ENCODE measurements at places on chromosomes 1 and 21.

- no peak for DNase-seq
Measured at GRCh38 chr1:41835485-41835884, 83.2 kb downstream of the HIVEP3 start.

GRCh38 chr1:90175490-90176167 lies 180.7 kb downstream of the ZNF326 start:
- no peak for DNase-seq

DNA sequence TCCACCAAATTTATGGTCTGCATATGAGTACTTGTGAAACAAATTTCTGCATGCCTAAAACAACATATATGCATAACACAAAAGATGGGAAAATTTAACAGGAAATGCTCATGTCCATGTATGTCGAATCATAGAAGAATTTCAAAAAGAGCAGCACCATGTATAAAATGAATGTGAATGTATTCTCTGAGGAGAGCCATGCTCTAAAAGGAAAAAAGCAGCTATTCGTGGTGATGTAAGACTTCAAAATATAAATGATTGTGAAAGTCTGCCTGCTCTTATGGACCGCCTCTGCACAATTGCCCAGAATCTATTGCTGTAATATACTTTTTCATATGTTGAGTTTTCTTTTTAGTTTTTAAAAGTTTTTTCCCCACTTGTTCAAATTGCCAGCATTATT lies 66.8 kb downstream of the EPB41 start:
- no peak for DNase-seq

DNA sequence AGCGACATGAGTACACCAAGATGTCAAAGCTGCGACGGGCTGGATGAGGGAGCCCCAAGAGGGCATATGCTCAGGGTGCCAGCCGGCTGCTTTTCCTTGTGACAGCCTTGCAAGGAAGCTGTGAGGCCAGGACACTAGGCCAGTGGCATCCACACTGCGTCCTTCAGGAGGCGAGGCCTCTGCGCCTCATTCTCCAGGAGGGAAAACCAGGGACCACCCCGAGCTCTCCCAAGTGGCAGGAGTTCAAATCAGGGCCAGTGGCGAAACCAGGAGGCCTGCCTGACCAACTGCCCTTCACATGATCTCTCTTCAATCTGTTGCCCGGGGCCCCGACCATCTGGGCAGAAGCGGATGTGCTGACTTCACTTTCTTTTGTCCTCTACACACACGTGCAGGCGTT lies 8.2 kb downstream of the MUL1 start:
- no peak for DNase-seq

GRCh38 chr1:71522721-71523120 lies 441.9 kb upstream of the ZRANB2 start:
- no peak for DNase-seq

- DNase-seq = no peak
Measured at GRCh38 chr21:43812139-43812821, 22.9 kb downstream of the RRP1 start.

GRCh38 chr1:165763442-165763841 lies 5.2 kb downstream of the TMCO1 start:
- no peak for DNase-seq

DNA sequence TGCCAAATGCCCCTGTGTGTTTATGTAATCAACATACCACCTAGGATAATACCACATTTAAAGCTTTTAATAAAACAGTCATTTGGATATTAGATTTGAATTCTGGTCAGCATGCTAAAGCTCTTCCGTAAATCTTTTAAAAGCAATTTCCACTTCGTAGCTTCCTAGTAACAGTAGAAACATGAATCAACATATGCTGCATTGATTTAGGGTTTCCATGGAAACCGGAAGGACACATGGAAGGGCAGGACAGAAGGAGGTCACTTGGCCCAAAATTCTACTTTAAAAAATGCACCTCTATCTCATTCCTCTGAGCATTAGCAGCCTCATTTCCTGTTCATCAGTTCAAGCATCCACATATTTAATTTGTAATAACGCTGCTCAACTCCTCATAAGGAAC lies 8.1 kb downstream of the RGS8 start:
- no peak for DNase-seq

DNA sequence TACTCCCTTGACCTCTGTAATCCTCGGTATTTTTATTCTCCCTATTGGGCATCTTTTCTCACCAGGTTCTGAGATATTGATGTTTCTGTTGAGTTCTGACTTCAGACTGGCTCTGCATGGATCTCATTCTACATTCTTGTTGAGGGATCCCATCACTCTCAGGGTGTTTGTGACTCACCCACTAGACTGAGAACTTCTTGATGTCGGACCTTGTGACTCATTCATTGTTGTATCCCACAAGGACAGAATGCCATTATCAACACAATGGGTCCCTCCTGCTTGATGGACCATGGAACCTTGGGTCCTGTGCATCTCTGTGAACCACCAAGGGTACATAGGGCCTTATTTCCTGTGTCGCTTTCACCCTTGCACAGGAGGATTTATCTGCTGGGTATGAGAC lies 174.1 kb downstream of the PBX1 start:
- DNase-seq = no peak

- DNase-seq = no peak
Measured at GRCh38 chr1:230167419-230167852, 100.4 kb downstream of the GALNT2 start.

GRCh38 chr1:177480741-177481305 lies 310.1 kb downstream of the BRINP2 start:
- DNase-seq = no peak

- no peak for DNase-seq
Measured at GRCh38 chr1:190453550-190453949, 24.1 kb downstream of the BRINP3 start.

GRCh38 chr21:42991992-42992740 lies 17.8 kb downstream of the PKNOX1 start:
- no peak for DNase-seq

GRCh38 chr1:11431941-11432507 lies 46.9 kb upstream of the DISP3 start:
- no peak for DNase-seq

GRCh38 chr1:185895208-185895900 lies 161.2 kb downstream of the HMCN1 start:
- no peak for DNase-seq

GRCh38 chr1:230231774-230232145 lies 164.7 kb downstream of the GALNT2 start:
- DNase-seq = no peak

- DNase-seq = no peak
Measured at GRCh38 chr1:161910604-161911003, 113.1 kb downstream of the OLFML2B start.

DNA sequence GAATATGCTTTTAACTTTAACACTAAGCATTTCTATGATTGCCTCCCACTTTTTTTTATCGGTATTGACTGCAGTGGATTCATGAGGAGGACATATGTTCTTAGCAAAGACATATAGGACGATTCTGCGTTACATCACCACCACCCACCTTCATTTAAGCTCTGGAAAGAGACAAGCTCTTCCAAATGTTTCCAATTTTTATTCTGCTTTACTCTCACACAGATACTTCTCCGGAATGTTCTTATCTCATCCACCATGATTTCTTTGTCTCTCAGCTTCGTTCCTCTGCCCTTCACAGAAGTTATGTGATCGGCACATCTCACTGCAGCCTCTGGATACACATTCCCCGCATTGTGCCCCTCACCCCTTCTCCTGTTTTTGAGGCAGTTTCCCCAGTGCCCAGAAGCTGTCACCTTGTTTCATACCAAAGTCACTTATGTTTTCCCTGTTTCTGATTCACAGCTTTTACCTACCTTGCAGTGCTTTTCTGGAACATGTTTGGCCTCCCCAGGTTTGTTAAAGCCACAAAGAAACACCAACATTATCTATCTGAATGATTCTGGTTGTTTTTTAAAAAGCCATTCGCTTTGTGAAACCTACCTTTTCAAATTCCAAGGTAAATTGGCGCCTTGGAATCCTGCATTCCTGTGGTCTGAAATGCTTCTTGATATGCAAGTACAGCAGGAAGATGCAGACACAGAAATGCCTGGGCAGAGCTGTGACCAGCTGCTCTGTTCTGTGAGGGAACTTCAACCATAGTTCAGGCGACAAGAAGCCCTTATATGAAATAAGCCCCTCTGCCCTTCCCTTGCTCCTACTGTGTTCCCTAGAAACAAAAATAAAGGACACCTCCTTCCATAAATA lies 1020.2 kb downstream of the TTLL7 start:
- DNase-seq = no peak

- no peak for DNase-seq
Measured at GRCh38 chr1:31346785-31347184, 26.1 kb downstream of the FABP3 start.

DNA sequence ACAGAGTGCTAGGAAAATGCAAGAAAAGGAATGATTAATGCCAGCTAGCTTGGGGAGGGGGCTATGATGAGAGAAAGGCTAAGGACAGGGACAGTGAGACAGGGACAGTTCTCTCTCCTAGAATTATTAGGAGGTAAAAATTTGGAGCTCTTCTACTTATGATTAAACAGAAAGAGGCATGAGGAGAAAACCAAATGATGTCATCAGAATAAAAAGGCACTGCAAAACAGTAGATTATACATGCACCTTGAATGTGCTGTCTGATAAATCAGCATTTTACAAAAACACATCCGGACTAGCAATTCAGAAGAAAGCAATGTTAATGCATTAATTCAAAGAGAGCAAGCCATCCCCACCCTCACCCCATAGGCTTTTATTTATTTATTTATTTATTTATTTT lies 277.5 kb downstream of the RGS7 start:
- no peak for DNase-seq

- no peak for DNase-seq
Measured at GRCh38 chr1:246267896-246268295, 239.2 kb downstream of the SMYD3 start.

- DNase-seq = no peak
Measured at GRCh38 chr1:21508580-21509350, 458 bp upstream of the ALPL start.

- no peak for DNase-seq
Measured at GRCh38 chr1:231216498-231216897, 24.5 kb upstream of the GNPAT start.

DNA sequence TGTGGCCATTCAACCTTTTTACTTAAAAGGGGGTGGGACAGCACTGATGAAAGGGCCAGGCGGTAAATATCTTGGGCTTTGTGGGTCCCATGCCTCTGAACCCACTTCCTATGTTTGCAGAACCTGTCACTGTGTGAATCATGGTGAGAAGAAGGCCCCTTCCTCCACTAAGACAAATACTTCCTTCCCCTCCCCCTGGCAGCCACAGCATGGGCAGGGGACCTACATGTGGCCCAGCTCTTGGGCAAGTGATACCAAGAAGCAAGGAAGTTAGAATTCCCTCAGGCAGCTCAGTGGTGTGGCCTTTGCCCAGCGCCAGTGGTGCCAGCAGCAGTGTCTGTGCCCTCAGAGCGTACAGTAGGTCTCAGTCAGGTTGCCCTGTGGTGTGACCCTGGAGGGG lies 168.6 kb downstream of the TRIM33 start:
- DNase-seq = no peak

Data from activated gamma-delta T cell (primary cell).